ELF-1 (cell line): ENCODE measurements at places on chromosomes 3 and 15.
A peak's percentile ranks its signal among the peaks of the same experiment; 100 is the strongest.

DNA sequence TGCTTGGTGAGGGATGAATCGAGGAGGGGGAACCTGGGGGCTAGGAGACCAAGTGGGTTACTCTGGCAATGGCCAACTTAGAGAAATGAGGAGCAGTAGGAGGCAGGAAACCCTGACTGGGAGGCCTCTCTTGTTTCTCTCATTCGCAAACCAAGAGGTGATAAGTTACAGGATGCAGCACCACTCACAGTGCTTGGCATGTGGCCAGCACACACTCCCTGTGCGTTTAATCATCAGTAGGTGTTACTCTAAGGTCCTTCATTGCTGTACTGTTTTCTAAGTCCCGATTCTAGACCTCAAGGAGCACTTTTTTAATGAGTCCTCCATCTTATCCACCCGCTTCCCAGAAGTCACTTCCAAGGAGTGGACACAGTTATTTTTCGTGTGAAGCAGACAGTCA lies 314.1 kb upstream of the TRIM42 start:
- no peak for DNase-seq

GRCh38 chr15:85597155-85597815 lies 197.4 kb downstream of the KLHL25 start:
- DNase-seq: no peak

DNA sequence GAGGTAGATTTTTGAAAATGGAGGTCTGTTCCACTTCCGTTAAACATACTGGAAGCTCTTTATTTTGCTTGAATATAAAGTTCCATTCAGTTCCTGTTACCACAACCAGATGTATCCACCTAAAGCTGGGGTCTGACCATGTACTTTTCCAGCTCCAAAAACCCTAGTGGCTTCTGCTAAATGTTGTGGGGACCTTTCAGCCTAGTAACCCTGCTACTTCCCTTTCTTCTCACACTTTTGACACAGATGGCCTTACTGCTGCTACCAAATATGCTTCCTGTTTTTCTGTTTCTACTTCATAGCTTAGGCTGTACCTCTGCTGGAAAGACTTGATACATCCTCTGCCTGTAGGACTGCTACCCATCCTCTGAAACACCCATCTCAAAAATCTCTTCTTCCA lies 87.8 kb downstream of the COL6A6 start:
- no peak for DNase-seq

DNA sequence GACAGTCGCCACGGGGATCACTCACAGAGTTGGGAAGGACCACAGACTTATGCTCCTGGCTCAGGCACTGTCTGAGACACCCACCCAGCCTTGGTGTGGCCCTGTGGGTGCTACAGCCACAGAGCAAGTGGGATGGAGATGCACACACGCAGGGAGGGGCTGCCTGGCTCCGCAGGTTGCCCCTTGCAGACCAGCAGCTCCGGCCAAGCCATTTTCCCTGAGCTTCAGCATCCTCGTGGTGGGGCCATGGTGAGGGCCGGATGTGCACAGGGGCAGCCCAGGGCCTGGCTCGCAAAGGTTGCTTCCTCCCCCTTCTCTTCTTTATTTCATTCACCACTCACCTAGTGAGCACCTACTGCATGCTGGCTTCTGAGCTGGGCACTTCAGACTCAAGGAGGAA lies 55.4 kb upstream of the GRIP2 start:
- DNase-seq: no peak

DNA sequence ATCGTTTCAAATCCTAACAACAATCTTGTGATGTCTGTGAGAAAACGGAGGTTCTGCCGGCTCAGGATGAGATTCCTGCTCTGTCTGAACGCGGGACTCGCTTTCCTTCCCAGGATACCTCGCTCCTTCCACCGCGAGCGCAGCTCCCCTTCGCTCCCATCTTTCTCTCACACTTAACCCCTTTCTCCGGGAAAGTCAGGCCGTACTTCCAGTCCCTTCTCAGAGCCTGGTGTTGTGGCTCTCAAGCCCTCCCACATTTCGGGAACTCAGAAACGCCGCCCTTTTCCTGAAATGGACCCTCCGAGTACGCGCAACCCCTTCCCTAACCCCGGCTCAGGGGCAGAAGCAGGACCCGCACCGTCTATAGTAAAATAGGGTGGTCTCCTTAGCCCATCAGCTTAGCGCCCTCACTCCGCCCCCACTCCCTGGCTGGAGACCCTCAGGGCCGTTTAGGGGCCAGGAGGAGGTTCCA lies 378 bp upstream of the FEM1B start:
- no peak for DNase-seq

GRCh38 chr15:90184119-90184785 lies 16.9 kb upstream of the SEMA4B start:
- DNase-seq: peak; percentile 60

DNA sequence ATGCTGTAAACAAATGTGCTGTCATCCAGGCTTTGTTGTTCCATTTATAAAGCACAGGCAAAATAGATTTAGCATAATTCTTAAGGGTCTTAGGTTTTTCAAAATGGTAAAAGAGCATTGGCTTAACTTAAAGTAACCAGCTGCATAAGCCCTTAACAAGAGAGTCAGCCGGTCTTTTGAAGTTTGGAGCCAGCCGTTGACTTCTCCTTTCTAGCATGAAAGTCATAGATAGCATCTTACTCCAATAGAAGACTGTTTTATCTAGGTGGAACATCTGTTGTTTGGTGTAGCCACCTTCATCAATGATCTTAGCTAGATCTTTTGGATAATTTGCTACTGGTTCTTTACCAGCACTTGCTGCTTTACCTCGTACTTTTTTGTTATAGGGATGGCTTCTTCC lies 297.5 kb upstream of the DCBLD2 start:
- DNase-seq: no peak

- DNase-seq: no peak
Observed at GRCh38 chr3:141526709-141527108, 39.9 kb downstream of the RASA2 start.

- no peak for DNase-seq
Observed at GRCh38 chr15:40340038-40340739, 550 bp downstream of the CCDC9B start.

DNA sequence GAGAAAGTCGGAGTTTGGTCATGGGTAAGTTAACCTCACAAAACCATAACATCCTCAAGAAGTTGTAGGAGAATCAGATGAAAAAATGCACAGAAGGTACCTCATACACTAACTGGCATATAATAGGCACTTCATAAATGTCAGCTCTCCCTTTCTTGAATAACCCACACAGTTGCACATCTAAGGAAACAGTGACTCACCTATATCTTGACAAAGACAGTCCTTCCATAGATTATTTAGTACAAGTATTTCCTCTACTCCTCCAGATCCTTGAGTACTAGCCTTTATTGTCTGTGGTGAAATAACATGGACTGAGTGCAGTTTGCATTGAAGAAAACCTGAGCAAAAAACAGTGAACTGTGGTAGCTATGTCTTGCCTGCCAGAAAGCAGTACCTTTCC lies 46.6 kb downstream of the MAGI1 start:
- no peak for DNase-seq
